NCI-H1092 (cell line): ENCODE measurements at places on chromosomes 1 and 21.

DNA sequence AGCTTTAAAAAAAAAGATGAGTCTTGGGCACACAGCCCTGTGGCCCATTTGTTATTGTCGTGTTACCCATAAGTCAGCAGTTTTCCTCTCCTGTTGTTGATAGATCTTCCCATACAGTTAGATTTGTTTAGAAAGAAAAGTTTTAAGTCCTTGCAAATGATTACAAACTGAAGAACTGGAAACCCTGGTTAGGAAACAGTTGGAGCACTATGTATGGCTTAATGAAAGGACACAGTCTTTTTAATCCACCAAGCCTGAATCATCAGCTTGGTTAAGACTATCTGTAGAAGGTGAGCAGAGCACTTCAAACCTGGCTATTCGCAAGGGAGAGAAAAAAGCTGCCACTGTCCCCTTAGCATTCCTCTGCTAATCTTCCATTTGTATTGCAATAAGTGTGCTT, 241.0 kb downstream of the DISC1 start:
- DNase-seq: no peak

GRCh38 chr21:34054259-34054658, 19.1 kb upstream of the MRPS6 start:
- no peak for DNase-seq

DNA sequence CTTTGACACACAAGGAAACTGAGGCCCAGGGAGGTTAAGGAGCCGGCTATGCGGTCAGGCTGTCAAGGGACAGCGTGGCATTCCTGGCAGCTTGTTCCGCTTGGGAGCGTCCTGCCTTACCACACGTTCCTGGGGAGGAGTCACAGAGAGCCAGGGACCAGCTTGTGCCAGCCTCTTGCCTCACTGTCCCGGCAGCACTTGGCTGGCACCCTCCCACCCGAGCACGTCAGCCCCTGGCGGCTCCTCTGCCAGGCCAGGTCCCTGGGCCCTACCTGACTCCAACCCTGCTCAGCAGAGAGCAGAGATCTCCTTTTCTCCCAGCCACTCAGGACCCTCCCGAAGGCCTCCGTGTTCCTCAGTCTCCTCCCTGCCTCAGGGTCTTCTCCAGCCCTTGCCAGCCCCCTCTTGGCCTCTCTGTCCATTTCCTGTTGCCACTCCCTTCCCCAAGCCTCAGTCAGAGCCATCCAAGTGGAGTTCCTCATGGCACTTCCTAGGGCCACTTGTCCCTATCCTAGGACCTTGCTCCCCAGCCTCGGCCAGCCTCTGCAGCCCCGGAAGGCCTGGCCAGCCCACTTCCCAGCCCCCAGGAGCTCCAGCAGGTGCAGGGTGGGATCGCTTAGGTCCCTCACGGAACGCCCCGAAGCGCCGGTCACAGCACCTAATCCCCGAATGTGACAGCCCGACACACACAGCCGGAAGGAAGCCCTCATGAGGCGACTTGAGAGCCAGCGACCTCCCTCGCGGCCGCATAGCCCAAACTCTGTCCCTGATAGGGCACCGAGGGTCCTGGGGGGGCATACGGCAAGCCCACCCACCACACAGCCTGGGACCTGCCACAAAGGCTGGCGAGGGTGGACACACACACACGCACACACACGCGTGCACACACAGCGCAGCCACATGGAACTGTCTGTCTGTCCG, 130.3 kb downstream of the CASZ1 start:
- no peak for DNase-seq

GRCh38 chr1:183562701-183563100, 27.6 kb downstream of the NCF2 start:
- DNase-seq: no peak

GRCh38 chr1:15330028-15330427, 79.7 kb upstream of the EFHD2 start:
- DNase-seq: no peak

DNA sequence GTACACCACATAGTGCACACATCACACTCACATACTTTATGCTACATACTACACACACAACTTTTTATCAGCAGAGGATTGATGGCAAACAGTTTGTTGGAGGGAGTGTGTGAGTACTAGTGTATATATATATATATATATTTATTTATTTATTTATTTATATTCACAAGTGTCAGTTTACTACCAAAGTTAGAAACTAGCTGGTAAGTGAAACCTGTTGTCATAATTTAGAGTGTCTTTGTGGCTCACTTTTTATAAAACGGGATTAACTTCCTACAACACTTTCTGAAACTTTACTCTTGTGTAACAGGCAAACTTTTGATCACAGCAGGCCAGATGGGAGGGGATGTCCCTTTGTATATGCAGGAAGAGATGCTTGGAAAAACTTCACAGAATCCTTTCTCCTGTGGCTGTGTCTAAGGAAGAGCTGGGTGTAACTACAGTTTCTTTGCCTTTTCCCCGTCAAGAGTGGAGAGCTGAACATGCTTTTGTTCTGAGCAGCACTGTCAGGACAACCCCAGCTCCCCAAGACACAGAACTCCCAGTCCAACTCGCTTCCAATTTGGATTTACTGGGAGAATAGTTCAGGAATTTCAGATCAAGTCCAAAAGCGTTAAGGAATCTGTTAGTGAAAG, 1.9 kb upstream of the SAMD13 start:
- DNase-seq: no peak

DNA sequence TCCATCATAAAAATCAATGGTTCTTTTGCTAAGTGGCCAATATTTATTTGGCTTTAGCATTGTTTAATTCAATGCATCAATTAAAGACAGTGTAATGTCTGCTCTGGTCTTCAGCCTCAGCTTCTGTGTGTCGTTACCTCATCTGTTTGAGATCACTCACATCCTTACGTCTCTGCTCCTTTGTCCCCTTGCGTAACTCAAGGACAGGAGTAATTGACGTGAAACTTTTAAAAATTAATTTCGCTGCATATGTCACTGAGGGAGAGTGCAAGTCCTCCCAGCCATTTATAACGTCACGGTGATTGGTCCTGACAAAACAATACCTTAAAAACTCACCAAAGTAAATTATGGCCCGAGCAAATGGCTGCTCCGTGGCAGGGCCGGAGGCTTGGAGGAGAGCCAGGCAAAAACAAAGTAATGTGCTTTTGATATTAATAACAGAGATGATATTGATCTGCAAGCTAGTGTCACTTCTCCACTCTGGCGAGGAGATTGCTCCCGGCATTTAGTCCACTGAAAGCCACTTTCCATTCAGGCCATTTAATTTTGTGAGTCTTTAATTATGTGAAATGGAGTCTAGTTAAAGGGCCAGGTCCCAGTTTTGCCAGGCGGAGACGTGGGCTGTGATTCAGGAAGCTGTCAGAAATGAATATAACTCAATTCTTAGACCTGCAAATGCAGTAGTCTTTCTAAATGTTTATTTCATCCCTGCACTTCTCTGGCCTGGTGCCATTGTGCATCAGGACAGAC, 150.9 kb upstream of the POU3F1 start:
- DNase-seq: no peak

GRCh38 chr1:55987491-55988249, 591.7 kb downstream of the PLPP3 start:
- DNase-seq: no peak

DNA sequence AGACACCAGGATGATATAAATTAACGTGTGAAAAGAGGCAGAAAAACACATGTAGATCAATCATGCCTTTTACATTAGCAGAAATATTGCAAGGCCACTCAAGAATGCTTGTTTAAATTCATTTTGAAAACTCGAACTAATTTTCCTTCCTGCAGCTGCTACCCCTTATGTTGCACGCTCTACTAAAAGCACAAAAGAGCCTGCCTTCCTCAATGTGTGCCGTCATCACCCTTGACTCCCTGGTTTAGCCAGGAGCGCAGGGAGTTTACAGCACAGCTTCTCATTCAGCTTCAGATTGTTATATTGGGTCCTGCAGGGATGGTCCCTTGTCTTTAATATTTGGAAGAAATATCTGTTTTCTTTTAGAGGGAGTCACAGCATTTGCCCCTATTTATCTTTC, 10.1 kb upstream of the ST6GALNAC5 start:
- DNase-seq: no peak

GRCh38 chr1:159068886-159069285, 7.7 kb downstream of the AIM2 start:
- DNase-seq: no peak

DNA sequence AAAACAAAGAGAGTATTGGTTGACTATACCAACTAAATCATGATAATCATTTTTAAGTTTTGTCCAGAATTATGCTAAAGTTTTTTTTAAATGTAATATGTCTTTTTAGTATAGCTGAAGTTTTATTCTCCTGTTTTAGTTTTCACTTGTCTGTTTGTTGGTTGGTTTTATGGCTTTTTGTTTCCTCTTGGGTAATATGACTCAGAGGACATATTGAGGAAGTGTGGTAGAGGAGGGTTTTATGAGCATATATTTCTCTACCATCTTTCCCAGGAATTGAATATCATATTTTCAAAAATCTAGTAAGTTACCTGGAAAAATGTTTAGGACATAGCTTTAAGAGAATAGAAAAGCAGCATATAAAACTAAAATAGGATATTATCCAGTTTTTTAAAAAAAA, 68.6 kb upstream of the MCOLN3 start:
- no peak for DNase-seq

DNA sequence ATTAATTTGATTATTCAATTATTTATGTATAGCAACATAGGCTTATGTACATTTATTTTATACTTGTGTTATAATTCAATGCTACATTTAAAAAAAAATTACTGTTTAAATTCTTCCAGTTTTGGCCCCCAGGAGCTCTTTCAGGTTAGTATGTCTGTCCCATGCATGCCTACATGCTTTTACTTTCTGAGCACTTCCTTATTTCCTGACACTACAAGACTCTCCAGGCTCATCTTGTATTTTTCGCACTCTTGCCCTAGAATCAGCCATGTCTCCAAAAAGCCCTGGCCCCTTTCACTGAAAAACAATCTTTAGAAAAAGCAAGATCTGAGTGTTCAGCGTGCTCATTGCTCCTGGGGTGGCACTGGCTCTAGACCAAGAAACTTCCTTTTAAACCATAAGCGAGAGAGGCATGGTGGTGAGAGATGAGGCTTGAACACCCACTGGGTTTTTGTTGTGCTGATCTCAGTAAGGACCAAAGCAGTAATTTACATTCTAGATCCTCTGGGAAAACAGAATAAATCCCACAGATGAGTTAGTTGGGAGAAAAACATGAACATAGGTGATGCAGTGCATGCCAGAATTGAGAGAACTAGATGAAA, 95.0 kb downstream of the SLC30A10 start:
- DNase-seq: no peak

- no peak for DNase-seq
Observed at GRCh38 chr21:41559658-41560631, 52.0 kb upstream of the TMPRSS2 start.

GRCh38 chr1:159532922-159533321, 2.9 kb downstream of the OR10J5 start:
- DNase-seq: no peak

- no peak for DNase-seq
Observed at GRCh38 chr1:46522184-46522968, 29.1 kb downstream of the KNCN start.

DNA sequence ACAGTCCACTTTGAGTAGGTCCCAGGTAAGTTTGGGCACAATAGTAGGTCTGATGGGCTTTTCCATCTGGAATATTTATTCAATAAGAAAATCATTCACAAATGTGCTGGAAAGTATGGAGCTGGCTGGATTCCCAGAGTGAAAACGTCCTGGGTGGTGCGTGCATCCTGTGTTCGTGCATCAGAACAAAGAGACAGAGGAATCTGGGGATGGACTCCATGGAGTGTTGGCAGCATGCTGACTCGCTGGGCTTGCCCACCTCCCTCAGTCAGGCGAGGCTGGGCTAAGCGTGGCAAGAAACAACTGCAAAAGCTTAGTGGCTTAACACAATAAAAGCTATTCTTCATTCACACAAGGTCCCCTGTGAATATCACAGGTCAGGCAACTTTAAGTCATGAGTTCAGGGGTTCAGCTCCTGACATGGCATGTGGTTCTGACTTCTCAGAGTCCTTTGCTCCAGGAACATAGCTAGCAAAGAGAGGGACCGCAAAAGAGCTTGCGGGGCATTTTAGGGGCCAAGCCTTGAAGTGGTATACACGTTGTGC, 151.6 kb upstream of the ZNF644 start:
- DNase-seq: no peak

DNA sequence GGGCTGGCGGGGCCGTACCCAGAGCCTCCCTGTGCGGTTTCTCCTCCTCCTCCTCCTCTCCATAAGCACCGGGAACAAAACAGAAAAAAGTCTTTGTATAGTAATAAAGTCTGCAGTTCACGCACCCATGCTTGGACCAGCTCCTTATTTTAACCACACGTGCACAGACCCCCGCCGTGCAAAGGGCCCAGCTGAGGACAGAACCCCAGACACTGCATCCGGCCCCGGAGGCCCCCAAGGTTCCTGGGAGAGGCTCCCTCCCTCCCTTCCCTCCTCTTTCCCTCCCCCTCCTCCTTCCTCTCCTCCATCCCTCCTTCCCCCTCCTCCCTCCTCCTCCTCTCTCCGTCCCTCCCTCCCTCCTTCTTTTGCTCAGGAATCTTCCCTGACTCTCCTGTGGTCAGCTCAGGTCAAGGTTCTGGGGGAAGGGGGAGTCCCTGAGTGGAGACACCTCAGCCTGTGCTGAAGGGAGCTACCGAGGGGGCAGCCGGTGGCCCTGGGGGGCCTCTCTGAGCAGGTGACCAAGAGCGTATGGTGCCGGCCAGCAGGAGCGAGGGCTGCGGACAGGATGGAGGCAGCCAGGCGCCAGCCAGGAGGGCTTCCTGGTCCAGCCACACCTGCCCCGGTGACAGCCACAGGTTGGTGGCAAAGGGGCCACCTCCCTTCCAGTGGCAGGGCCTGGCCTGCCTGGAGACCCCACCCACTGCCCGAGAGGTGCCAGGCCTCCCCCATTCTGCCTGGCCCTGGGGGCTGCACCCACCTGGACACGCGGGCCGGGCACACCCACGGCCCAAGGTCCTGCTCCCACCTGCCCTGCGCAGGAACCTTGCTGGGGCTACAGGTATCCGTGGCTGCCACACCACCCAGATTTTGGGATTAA, 3.2 kb upstream of the TTLL10 start:
- no peak for DNase-seq

DNA sequence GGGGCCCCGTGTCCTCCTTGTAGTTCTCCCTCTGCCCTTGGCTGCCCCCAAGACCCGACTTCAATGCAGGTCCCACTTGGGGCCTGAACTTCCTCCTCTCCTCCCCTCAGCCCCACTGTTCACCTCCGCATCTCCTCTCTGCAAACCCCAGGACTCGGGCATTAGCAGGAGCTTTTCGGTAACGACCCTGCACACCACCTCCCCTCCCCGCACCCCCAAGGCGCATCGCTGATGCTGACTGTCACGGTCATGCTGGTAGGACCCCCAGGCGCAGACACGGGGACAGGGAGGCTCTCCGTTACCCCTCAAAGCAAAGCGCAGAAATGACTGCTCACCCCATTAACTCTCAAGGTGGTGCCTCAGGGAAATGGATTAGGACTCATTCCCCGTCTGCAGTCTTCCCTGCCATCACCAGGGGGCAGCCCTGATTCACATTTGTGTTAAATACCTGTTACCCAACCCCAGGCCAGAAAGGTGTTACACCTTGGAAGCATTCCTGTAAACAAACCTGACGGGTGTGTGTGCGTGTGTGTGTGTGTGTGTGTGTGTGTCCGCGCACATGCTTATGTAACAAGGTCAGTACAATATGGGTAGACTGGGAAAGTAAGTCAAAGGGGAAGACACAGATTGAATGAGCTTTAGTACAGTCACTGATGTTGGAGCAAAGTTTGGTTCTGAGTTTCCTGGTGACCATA, 6.4 kb upstream of the GUCA2B start:
- peak; percentile 76 for DNase-seq
